Activated T-cell treated with anti-CD3 and anti-CD28 coated beads for 48 hours (primary cell): ENCODE measurements at places on chromosomes 1 and 21.

DNA sequence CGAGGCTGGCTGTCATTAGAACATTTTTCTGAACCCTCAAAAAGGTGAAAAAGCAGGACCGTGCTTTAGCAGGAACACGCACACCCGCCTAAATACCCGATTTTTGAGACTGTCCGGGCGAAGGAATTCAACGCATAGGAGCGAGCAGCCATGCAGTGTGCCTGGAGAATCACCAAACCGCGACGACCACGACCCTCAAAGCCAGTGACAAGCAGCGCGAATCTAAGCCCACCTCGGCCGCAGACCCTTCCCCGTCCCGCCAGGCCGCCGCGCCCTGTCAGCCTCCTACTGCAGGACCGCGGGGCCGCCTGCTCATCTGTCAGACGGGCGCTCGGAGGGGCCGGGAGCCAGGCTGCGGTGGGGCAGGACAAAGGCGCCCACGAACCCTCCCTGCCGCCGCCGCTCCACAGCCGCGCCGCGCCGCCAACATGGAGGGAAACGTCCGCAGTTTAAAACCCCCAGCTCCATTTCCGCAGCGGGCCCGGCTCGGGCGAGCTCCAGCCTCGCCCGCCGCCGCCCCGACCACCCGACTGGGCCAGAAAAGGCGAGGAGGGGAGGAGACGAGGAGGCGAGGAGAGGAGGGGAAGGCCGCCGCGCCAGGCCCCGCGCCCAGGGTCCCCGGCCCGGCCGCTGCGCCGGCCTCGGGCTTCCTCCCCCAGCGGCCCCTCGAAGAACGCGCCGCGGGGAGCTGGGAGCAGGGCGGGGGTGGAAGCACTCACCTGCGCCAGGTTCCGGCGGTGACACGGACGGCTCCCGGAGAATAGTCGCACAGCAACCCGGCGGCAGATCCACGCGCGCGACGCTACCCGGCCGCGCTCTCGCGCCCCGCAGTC lies at the start of gene LBR:
TSS of gene LBR (minus strand) at position 804 of the 833 bp plus-strand sequence. CDS start 3,963 bp downstream, outside the sequence.
- peak; percentile 27 for DNase-seq

DNA sequence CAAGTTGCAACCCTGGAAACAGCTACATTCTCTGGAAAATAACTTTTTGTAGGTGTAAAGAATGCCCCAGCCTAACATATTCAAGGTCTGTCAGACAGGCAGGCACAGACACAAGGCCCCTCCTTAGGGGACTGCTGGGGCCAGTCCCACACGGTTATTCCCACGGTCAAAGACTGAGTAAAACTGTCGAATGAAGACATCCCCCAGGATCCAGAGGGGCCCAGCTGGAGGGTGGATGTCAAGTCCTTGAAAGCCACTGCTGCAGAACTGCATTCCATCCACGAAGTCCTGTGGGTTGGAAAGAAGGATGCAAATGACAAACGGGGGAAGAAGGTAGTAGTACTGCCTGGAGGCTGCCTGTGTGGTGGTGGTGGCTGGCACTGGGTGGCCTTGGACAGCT lies 6.9 kb upstream of the RAB7B start:
- no peak for DNase-seq

DNA sequence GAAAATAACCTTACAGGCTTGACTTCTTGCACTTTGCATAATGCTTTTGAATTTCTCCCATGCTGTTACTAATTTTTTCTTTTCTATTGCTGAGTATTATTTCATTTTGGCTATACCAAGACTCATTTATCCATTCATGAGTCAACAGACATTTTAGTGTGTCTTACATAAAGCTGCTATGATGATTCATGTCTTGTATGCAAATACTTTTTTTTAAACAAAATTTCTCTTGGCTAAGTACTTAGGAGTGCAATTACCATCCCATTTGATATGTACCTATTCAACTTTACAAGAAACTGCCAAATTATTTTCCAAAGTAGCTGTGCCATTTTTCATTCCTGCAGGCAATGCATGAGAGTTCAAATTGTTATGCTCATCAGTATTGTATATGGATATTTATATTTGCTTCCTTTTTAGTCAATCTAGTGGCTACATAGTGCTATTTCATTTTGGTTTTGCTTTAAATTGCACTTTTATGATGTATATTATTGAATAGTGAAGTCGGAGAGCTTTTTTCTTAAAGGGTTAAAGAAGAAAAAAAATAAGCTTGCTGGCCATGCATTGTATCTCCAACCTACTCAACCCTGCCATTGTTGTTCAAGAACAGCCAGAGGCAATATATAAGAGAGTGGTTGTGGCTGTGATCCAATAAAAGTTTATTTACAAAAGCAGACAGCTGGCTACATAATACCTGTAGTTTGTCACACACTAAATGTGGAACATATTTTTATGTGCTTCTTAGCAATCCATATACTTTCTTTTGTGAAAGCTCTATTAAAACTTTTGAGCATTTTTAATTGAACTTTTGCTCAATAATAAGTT lies 862.8 kb downstream of the KCNT2 start:
- DNase-seq, result no peak

DNA sequence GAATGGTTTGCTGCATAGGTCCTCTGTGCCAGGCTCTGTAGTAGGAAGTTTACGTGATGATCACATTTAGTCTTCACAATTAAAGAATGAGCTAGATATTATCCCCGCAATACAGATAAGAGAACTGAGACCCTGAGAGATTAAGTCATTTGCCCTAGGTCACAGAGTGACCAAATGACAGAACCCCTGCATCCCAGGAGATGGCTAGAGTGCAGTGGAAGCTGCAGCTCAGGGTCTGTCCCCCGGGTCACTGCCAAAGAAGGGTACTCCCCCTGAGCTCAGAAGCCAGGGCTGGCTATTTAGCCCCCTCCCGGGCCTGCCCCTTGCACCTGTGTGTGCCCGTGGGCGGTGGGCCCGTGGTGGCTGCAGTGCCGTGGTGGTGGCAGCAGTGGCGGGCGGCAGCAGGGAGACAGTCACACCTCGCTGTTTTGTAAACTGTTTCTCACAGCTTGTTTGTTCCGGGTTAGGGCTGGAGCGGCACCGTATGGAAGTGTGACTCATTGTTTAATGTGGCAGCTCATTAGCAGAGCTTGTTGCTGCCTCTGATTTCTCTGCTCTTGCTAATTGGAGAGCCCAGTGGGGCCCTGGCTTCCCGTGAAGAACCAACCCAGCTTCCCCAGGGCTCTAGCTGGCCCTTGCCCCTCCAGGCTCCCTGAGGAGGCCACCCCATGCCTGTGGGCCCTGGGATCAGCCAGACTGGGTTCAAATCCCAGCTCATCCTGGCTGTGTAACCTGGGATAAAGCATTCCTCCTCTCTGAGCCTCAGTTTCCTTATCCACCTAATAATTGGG lies 19.3 kb upstream of the FOXO6 start:
- no peak for DNase-seq

DNA sequence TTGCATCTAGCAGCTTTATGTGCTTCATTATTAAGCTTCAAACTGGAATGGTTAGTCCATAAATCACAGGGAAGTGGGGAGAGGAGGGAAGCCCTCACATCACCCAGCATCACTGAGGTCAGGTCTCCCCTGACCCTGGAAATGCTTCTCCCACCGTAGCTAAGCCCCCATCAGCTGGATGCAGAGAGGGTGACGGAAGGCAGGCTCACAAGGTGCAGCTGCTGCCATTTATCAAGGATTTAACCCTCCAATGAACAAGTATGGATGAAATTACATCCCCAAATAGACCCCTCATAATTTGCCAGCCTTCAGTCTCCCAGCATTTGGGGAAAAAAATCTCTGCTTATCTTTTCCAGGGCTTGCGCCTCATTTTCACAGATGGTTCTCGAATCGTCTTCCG lies 60.8 kb downstream of the PGM1 start:
- no peak for DNase-seq

DNA sequence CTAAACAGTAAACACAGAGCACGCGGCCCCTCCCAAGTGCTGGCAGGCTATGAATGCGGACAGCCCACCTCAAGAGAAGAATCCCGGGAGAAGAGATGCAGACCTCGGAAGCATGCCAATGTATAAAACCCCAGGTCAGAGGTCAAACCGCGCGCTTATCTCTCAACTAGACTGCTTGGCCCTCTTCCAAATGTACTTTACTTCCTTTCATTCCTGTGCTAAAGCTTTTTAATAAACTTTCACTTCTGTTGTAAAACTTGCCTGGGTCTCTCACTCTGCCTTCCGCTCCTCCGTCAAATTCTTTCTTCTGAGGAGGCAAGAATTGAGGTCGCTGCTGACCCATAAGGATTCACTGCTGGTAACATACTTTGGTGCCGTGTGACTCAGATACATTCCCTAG lies 216.0 kb downstream of the S1PR1 start:
- DNase-seq, result no peak

DNA sequence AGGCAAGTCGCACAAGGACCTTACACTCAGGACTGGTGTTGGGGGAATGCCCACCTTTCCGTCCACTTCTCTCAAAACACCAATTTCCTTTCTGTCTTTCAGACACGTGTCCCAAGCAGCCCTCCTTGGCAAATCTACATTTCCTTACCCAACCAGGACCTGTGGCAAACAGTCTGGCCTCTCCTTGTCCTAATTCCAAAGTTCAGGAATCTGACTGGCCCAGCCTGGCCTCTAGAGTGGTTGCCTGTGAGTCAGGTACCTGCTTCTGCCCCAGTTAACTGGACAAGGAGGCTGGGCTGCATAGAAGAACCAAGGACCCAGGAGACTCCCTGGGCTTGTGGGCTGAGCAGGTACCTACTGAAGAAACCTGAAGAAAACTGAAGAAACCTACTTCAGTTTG lies 34.3 kb upstream of the CITED4 start:
- no peak for DNase-seq

- DNase-seq, result no peak
These were observed 199.4 kb downstream of the LYPLAL1 start for GRCh38 chr1:219372916-219373615.

DNA sequence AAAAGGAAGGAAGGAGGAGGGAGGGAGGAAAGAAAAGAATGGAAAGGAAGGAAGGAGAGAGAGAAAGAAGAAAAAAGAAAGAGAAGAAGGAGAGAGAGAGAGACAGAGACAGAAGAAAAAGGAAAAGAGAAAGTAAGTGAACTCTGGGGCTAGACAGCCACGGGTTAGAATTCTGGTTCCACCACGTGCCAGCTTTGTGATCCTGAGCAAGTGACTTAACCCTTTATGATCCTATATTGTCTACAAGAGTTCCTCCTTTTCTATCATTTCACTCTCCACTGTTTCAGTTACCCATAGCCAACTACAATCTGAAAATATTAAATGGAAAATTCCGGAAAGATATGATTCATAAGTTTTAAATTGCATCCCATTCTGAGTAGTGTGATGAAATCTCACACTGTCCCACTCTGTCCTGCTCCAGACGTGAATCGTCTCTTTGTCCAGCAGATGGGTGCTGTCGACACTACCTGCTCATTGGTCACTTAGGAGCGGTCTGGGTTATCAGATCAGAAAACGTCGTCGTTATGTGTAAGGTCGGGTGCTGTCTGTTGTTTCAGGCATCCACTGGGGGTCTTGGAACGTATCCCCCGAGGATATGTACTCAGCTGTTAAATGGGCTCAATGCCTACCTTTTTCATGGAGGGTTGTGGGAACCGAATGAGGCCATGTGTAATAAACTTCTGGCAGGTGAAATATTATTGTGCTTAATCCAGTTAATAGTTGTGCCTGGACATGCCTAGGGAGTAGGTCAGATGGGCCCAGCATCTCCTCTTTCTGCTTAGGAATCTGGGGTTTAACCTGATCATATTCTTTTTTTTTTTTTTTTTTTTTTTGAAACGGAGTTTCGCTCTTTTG lies 19.1 kb downstream of the TMEM51 start:
- DNase-seq, result no peak

DNA sequence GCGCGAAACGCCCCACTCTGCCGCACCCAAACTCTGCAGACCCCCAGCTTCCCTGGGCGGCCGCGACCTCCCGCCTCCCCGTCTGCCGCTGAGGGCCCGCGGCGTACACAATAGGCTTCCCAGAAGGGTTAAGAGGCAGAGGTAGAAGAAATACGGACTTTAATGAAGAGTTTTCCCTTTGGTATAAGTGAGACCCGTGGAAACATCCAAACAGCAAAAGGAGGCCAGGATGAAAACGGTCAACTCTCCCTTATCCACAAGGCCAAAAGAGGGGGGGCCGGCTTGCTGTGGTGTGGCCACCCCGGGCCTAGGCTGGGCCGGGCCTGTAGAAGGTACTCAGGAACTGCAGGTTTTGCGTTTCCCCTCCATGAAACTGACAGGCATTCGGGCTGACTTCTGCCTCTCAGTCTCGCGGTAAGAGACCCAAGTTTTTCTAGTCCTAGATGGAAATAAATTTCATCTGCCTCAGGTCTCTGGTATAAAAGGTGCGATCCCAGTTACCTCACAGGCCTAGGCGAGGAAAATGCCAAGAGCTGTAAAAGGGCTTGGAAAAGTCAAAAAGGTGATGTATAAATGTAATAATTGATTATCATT lies 671 bp upstream of the PYGO2 start:
- no peak for DNase-seq

GRCh38 chr21:36297406-36297937 lies 22.5 kb upstream of the MORC3 start:
- no peak for DNase-seq

- no peak for DNase-seq
These were observed 58.0 kb downstream of the NPHP4 start for GRCh38 chr1:5934058-5934884.

DNA sequence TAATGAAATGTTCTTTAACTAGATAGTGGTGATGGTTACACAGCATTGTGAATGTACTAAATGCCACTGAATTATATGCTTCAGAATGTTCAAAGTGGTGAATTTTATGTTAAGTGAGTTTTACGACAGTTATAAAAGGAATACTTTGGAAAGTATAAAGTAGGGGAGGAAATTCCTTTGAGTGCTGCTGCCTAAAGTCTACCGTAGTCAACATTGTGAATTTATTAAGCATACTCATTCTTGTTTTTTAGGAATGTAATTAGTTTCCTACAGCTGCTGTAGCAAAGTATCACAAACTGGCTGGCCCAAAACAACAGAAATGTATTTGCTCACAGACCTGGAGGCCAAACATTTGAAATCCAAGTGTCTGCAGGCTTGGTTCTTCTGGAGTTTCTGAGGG lies 73.0 kb downstream of the SWT1 start:
- DNase-seq, result no peak

- no peak for DNase-seq
These were observed 79.6 kb upstream of the ZC3H12A start for GRCh38 chr1:37394574-37395464.

GRCh38 chr21:45818276-45818903 lies 163.2 kb upstream of the COL6A1 start:
- DNase-seq, result peak; percentile 20

- no peak for DNase-seq
These were observed 547 bp downstream of the PDPN start for GRCh38 chr1:13583966-13584791.

GRCh38 chr1:168473126-168473525 lies 70.7 kb downstream of the XCL2 start:
- DNase-seq, result no peak

DNA sequence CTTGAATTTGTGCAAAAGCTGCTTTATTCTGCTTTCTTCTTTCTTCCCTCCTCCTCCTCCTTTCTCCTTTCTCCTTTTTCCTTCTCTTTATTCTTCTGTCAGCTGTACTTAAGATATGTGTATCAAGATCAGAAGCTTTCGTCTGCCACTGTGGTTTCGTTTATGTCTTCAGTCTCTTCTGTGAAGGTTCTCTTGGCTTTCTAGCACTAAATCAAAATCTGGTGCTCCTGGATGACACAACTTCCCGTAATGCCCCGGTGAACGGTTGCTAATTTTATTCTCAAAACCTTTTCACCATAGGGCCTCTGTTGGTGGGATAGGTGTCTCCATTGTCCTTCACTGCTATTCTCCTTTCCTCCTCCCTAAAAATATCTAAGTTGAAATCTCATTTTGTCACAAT lies 5.0 kb downstream of the ATF6 start:
- no peak for DNase-seq
